ENCODE measurements at places on chromosomes 12 and 14.

DNA sequence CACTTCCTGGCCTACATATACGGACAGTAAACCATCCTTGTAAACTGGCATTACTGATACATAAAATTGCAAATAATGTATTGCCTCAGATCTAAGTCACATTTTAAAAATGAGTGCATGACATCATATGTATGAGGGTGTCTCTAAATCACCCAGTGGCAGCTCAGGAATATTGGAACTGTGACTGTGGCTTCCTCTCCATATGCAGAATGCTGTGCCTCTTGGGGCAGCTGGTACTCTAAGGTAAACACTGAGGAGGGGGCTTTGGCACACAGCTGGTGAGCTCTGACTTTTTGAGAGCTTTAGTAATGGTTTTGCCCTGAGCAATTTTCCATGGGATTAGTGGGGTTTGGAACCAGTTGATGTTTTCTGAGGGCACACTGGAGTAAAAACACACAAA lies 263.7 kb downstream of the BMP4 start:
- DNase-seq: no peak

GRCh38 chr14:71163842-71164629 lies 256.8 kb downstream of the PCNX1 start:
- DNase-seq: no peak

DNA sequence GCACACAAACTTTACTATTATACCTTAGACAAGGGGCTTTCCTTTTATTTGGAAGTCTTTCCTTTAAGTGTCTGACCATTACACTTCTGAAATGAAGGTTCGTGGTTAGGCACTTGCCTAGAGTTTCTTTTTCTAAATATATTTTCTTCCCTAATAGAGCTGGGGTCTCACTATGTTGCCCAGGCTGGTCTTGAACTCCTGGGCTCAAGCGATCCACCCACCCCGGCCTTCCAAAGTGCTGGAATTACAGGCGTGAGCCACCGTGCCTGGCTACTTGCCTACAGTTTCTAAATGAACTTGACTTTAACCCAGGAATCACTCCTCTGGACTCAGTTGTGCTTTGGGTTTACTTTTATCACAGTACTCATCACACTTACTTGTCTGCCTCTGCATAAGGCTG lies 57.6 kb downstream of the PEBP1 start:
- no peak for DNase-seq

DNA sequence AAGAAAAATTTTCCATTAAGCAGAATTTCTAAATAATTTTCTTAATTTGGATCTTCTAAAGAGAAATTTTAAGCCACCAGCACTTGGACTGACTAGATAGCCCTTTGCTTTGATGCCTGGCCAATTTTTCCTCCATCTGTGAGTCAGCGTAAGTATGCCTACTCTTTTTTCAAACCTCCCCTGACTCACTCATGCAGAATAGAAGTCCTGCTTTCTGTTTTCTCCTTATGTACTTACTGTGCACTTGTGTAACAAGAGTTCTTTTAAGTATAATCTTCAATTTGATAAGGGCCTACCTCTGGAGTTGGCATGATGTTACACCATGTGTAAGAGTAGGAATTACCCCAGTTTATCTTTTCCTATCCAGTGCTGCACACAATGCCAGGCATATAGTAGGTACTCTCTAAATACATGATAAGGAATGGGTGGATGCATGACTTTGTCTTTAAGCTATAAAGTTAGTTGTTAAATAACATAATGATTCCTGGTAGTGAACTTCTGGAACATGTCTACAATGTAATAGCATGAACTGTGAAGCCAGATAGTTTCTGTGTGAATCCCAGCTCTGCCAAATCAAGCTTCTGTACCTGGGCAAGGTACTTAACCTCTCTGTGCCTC lies 329.6 kb downstream of the TMTC2 start:
- DNase-seq: no peak

GRCh38 chr14:52917735-52918134 lies 33.1 kb downstream of the FERMT2 start:
- DNase-seq: no peak

DNA sequence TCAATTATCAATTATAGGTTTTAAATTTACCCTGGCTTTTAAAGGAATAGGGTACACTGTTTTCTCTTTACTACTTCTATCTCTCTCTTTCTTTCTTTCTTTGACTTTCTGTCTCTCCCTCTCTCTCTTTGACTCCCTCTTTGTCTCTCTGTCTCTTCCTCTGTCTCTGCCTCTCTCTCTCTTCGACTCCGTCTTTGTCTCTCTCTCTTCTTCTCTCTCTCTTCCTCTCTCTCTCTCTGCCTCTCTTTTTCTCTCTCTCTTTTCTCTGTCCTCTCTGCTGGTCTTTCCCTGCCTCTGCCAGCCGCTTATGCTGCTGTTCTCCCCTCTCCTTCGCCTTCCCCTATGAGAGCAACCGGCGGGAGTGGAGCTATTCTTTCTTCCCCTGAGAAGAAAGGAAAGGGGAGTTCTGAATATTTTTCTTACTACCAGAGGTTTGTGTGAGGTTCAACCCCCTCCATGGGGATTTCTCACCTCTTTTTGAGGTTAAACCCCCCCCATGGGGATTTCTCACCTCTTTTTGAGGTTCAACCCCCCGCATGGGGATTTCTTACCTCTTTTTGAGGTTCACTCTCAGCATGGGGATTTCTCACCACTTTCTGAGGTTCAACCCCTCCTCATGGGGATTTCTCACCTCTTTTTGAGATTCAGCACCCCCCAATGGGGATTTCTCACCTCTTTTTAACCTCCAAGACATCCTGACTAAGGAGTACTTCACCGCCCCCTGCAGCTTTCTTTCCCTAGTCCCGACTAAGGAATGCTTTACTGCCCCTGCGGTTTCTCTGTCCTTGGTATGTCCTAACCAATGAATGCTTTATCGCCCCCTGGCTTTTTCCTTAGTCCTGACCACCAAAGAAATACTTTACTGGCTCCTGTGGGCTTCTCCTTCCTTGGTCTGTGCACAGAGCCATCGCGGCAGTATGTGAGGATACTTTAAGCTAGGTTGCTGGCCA lies 27.4 kb upstream of the DDHD1 start:
- DNase-seq: no peak

GRCh38 chr14:65151609-65151956 lies 49.3 kb upstream of the MAX start:
- no peak for DNase-seq

- DNase-seq: no peak
Observed at GRCh38 chr12:122902854-122903692, 7.1 kb upstream of the VPS37B start.

GRCh38 chr12:92992041-92992440 lies 62.9 kb upstream of the EEA1 start:
- DNase-seq: no peak

- DNase-seq: no peak
Observed at GRCh38 chr14:74258764-74259035, 19.5 kb downstream of the VSX2 start.

All from activated CD8-positive, alpha-beta memory T cell treated with anti-CD3 and anti-CD28 coated beads for 1 hour (primary cell).